ENCODE measurements at places on chromosomes 6 and 20.

GRCh38 chr20:31943052-31943471 is 8.8 kb downstream of the PDRG1 start:
- DNase-seq, result no peak

DNA sequence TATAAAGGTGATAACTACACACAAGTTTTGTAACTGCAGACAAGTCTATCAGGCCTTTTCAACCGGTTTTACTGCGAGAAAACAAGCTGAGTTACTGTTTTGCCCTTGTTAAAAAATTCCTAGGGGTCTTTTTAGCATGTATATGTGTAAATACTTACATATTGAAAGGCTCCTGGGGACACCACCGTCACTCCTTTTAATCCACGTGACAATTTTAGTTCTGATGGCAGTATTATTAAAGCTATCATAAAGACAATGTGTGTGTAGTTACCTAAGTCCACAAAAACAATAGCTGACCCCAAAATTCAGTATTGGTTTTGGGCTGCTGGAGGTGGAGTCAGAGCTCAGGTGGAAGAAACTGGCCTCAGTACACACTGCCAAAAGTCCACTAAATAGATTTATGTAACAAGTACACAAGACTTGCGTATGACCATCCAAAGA is 41.3 kb upstream of the HFE start:
- DNase-seq, result peak; percentile 28

- no peak for DNase-seq
Observed at GRCh38 chr20:20630551-20630950, 81.9 kb downstream of the RALGAPA2 start.

GRCh38 chr6:3305216-3305565 is 46.4 kb downstream of the PSMG4 start:
- DNase-seq, result no peak

DNA sequence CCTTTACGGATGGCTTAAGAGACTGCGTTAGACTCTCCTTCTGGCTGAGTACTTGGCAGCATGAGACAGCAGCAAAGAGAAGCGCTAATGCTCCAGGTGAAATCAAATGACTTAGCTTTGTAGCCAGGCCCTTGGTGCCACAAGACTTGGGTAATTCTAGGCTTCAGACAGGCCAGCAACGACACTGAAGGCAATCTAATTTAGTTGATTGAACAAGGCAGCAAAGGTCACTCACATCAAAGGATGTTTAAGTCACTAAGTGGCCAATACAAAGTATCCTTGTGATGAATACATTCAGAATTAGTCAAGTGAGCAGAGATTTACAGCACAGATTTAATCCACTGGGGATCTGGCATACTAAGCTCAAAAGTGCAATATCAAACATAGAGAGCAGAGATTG is 113.2 kb downstream of the FAM83B start:
- no peak for DNase-seq

- DNase-seq, result peak; percentile 96
Observed at GRCh38 chr6:89977808-89978748, 83.8 kb downstream of the GJA10 start.

DNA sequence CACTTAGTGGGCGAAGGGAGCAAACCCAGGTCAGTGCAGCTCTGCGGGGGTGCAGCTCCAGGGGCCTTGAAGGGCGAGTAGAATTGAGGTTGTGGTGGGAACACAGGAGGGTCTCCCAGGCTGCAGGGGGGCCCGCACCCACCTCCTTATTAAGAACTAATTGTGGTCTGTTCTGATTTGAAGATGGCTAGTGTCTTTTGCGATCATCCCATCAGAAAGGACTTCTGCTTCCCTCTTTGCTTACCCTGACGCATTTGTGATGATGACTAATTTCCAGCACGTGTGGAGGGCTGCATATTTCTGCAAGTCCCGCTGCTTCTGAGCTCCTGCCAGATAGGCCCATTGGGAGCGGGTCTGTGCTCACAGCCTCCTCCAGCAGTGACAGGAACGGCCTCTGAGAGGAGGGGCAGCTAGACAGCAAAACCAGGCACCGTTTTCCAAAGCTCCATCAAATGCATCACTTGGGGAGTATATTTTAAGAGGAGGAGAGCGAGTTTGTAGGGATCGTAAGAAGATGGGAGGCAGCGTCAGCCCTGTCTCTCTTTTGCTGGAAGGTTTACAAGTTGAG is 268.9 kb downstream of the CDH4 start:
- DNase-seq, result peak; percentile 89

GRCh38 chr6:110053395-110054240 is 75.5 kb downstream of the GPR6 start:
- DNase-seq, result peak; percentile 56

- peak; percentile 81 for DNase-seq
Observed at GRCh38 chr6:152983637-152984512, 1.0 kb upstream of the FBXO5 start.

- peak; percentile 69 for DNase-seq
Observed at GRCh38 chr6:42166444-42167141, 6.6 kb upstream of the GUCA1A start.

GRCh38 chr20:560680-561079 is 17.1 kb upstream of the CSNK2A1 start:
- DNase-seq, result no peak

DNA sequence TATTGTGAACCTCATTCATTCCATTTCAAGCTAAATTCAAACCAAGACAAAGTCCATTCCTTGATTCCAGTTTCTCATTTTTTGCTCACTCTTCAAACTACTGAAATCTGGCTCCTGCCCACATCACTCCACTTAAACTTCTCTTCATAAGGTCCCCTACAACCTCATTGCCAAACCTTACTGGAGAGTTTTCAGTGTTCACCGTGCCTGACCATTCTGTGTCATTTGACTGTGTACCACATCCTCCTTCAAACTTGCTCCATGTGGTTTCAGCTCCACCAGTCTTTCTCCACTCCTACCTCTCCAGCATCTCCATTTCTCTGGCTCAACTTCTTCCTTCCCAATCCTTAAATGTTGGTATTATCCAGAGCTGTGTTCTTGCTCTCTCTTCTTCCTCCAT is 38.5 kb upstream of the TAB2 start:
- no peak for DNase-seq

GRCh38 chr20:13202565-13202964 is 18.5 kb upstream of the ISM1 start:
- no peak for DNase-seq

All from fibroblast of upper back skin (primary cell).